ENCODE measurements at places on chromosomes 2 and 18.

DNA sequence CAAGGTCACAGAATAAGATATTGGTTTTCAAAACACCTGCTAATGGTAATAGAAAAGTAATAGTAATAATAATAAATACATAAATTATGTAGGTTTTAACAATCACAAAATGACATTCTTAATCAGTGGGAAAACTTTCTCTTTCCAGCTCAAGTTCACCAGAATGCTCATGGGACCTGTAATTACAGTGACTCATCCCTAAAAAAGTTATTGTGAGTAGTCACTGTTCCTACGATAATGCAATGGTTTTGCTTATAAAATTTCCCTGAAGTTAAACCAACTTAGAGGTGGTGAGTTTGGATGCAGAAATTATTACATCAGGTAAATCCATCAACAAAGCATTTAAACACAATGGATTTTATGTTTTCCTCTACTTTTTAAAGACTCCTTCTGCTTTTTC, 502.3 kb downstream of the PID1 start:
- no peak for DNase-seq

- no peak for DNase-seq
These were observed 195.7 kb upstream of the SESTD1 start for GRCh38 chr2:179460181-179460929.

DNA sequence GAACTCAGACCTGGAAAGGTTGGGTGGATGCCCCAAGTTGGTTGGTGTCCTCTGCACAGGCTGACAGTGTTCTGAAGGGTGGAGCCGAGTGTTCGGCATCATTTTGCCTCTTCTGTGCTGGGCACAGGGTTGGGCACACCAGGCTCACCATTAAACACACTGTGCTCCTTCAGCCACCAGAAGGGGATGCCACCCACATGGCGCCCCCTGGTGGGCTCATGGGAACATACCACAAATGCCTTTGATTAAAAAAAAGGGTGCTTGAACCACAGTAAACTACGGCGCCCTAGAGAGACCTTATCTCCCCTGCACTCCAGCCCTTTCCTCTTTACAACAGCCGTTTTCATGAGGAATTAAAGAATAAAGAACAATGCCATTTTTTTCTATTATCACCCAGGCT, 89.4 kb downstream of the CELF4 start:
- DNase-seq = no peak

GRCh38 chr18:76459687-76460350, 35.2 kb downstream of the ZNF516 start:
- no peak for DNase-seq

DNA sequence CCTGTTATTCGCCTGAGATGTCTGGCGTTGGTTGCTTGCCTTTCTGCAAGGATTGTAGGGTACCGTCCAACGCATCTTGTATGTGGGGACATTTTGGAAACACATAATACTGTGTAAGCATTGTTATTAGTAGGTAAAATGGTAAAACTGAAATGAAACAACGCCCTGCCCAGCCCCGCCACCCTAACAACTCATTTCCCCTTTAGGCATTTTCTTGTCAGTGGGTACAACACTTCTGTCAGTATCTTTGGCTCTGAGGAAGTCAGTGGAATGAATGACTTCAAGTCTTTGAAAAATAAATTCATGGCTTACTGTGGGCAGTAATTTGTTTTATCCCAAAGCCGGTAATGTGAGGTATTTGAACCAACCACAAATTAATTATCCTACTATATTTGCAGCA, 86.0 kb downstream of the FMNL2 start:
- DNase-seq = no peak

DNA sequence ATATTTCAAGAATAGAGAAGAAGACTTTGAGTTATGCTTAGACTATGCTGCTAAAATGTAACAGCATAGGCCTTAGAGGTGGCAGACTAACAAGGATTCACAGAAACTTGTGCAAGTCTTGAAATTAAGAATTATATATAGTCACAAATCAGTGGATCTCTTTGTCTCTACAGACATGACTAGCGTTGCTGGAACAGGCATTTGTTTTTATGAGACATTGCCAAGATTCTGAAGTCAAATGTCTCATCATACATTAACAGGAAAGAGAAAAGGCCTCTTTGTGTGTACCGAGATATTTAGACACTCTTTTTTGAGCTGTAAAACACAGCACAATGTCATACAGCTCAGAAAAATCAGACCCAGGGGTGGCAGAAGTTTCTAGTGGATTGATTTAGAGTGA, 207.1 kb downstream of the TMX3 start:
- no peak for DNase-seq

DNA sequence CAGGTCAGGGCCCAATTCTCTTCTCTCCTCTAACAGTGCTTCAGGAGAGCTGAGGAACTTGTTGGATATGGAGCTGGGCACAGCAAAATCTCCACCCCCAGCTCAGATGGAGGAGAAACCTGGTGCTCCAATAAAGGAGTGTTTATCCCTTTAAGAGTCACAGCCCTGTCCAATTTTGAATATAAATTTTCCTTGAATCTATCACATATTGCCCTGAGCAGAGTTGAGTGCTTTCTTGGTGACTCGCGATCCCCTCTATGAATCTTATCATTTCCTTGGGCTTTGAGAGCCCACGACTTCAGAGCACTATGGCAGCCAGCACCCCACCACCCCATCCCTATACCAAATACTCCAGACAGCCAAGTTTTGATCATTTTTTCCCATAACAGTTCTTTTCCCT, 34.4 kb upstream of the SMAD7 start:
- DNase-seq = no peak

GRCh38 chr2:118607641-118608040, 239.8 kb downstream of the EN1 start:
- DNase-seq = no peak

GRCh38 chr2:103153580-103154284, 391.9 kb downstream of the TMEM182 start:
- no peak for DNase-seq

GRCh38 chr2:7639476-7639875, 722.3 kb downstream of the RNF144A start:
- no peak for DNase-seq

- DNase-seq = no peak
These were observed 82.2 kb upstream of the LTBP1 start for GRCh38 chr2:32864334-32865111.

DNA sequence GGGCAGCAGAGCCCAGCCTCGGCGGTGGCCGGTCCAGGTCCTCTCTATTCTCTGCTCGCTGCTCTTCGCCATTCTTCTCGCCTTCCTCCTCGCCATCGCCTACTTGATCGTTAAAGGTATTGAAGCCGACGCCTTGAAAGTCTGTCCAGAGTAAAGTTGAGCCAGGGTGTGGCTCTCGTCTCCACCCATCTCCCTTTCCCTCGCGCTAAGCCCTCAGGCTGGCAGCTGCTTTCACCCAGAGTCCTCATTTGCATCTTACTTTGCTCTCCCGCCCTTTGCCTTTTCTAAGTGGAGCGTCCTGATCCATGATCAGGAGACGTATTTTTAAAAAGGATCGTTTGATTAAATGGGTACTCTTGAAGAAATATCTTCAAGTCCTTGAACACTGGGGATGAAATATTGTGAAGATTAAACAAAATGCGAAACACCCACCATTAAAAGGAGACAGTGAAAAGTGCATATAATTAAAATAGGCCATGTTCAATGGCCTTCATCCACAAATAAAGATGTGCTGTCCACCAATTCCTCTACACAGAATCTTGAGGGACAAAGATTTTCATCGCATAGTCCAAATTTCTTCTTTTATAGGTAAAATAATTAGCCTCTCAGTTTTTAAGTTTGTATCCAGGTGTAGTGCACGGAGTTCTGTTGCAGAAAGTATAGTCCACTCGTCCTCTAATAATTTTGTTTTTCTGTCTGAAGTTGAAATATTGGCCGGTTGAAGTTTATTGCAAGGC, 657 bp downstream of the ARL6IP6 start:
- no peak for DNase-seq

DNA sequence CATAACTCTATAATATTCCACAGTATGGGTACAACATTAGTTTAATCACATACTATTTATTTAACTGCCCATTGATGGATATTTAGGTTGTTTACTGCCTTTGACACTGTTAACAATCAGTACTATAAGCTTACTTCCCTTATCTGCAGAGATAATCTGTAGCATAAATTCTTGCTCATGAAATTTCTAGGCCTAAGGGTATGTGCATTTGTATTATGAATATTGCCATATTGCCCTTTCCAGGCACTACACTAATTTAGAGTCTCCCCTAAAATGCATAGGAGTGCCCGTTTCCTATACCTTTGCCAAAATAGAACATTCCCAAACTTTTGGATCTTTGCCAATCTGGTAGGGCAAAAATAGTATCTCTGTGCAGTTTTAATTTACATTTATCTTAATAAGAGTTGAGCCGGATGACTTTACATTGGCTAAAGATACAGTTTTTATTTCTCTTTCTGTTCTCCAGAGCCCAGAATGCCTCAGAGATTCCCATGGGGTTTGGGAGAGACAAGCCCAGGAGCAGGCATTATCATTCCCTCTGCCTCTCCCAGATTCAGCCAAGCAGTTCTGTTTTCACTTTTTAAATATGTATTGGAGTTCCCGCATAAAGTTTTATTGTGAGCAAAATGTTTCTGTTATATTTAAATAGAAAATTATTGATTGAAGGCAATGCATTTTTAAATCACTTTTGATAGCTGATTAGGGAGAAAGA, 102.8 kb downstream of the CAPN13 start:
- no peak for DNase-seq

GRCh38 chr18:11008505-11008904, 140.9 kb downstream of the PIEZO2 start:
- no peak for DNase-seq

GRCh38 chr2:236444187-236444586, 125.4 kb upstream of the ACKR3 start:
- no peak for DNase-seq

- DNase-seq = no peak
These were observed 638 bp upstream of the IRS1 start for GRCh38 chr2:226799976-226800940.

DNA sequence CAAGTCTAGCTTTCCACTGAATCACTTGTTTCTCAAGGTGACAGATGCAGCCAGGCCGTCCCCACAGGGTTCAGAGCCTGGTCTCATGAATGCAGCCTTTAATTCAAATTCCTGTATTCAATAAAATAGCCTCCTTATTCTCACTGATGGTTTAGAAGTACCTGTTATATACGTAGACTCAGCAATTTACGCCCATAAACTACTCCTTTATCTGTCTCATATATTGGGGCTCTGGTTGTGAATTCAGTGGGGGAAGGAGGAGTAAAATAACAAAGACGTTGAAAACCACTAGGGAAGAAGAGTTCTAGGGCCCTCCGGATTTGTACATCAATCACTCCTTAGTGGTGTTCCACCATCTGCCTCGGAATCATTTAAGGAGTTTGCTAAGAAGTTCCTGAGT, 1.7 kb downstream of the OBSL1 start:
- DNase-seq = no peak

DNA sequence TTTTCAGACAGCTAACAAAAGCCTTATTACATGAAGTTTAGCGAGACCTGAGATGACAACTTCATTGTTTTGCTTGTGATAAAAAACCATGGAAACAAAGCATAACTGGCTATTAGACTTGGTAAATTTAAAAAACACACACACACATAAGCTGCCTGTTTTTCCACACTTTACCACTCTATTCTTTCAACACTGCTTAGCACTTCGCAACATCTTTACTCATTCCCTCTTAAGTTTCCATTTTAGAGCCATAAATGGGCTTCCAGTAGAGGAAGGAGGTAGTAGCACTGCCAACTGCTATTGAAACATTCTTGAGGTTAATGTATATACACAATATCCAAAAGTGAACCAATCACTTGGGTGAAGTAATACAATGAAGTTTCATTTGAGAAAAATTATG, 54.1 kb downstream of the BAZ2B start:
- no peak for DNase-seq

DNA sequence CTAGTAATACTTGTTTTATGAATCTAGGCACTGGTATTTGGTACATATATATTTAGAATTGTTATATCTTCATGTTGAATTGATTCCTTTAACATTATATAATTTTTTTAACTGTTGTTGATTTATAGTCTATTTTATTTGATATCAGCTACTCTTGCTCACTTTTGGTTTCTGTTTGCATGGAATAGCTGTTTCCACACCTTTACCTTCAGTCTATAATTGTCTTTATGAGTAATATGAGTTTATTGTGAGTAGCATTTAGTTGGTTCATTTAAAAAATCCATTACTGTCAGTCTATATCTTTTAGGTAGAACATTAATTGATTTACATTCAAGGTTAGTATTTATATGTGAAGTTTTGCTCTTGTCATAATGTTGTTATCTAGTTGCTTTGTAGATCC, 58.6 kb downstream of the SMCHD1 start:
- no peak for DNase-seq

DNA sequence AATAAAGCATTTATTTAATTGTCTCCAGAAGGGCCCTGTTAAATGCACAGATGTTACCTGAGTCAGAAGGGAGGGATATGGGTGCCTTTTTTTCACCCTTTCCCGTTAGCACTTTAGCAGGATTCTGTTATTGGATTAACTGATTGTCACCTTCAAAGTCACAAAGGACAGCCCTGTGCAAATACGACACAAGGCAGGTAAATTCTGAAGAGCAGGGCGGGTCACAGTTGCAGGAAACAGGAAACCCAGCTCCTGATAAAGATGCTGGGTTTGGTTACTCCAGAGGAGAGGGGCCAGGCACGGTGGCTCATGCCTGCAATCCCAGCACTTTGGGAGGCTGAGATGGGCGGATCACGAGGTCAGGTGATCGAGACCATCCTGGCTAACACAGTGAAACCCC, 11.4 kb upstream of the PKDCC start:
- no peak for DNase-seq

GRCh38 chr2:68487773-68488355, 20.5 kb downstream of the APLF start:
- DNase-seq = no peak

- DNase-seq = no peak
These were observed 221.5 kb upstream of the SLC35G4 start for GRCh38 chr18:11387880-11388279.

GRCh38 chr2:64383016-64383591, 70.9 kb upstream of the LGALSL start:
- DNase-seq = no peak

- DNase-seq = no peak
These were observed 107.5 kb downstream of the COLEC12 start for GRCh38 chr18:392928-393573.

GRCh38 chr2:121858369-121858768, 102.9 kb downstream of the TSN start:
- DNase-seq = no peak

- DNase-seq = no peak
These were observed 258.1 kb downstream of the ALK start for GRCh38 chr2:29663268-29663667.

DNA sequence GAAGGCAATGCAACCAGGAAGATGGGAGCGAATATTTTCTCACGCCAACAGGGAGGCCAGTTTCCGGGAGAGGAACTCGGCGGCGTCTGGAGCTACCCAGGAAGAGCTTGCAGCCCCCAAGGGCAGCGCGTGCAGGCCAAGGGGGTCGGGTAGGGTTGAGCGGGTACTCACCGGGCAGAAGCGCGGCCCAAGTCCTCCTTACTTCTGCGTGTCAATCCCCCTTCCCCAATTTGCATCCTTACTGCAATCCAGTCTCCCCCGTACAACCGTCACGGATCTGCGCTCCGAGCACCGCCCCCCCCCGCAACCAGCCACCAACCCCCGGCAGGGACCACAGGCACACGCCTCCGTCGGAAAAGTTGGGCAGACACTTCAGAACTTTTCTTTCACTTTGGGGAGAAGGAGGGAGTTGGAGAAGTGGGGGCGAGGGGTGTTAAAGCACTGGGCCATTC, 1.3 kb downstream of the ATP8B1 start:
- DNase-seq = no peak

- no peak for DNase-seq
These were observed 20.3 kb downstream of the LIMS1 start for GRCh38 chr2:108554528-108554927.

All from stimulated activated CD4-positive, alpha-beta T cell treated with anti-CD3 and anti-CD28 coated beads, Interleukin-4, amount 100 ng/mL, for 4 hours (primary cell).